ENCODE measurements at places on chromosomes 2 and 18. TPM values are rescaled to one million over a fixed set of nuclear protein-coding genes. Genes with fewer than 3 reads are reported as not detected.

Gene FIGN
- not detected for total RNA-seq

Gene ANTXR1
- total RNA-seq = not detected

Gene LIPT1
- 13.3 TPM for total RNA-seq

- no peak overlapping the region for H3K4me3 ChIP-seq
- H3K27me3 ChIP-seq = peaks cover 16% of the 10 kb centered on the region
- no peaks in the 10 kb centered on the region for H3K36me3 ChIP-seq
- H3K27ac ChIP-seq = no peak overlapping the region
Observed at GRCh38 chr2:222418739-222419138, 5.6 kb upstream of the SGPP2 start.

DNA sequence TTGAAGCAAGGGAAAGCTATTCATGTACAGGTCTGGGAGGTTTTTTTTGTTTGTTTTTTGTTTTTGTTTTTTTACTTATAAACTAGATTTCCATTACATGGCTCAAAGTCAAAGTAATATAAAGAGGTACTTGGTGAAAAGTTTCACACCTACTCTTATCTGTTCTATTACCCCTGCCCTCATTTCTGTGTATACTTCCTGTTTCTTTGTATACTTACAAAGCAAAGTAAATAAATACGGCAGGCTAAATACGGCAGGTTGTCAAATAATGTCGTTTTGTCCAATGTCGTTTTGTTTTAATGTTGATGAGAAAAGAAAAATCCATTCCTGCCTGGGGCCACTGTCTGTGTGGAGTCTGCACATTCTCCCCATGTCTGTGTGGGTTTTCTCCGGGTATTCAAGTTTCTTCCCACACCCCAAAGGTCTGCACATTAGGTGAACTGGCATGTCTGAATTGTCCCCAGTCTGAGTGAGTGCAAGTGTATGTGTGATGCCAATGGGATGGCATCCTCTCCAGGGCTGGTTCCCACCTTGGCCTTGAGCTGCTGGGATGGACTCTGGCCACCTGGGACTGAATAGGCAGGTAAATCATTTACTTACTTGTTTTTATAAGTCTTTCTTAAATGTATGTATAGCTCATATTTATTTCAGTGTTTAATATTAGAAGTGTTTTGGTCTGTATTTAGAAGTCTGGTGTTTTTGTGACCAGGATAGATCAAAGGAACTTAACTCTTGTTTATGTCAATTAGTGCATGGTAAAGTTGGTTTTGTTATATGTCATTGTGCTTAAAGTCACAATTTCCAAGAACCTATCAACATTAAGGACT is 13.4 kb downstream of the STAMBP start:
- peaks cover 45% of the 10 kb centered on the region for H3K36me3 ChIP-seq
- no peaks in the 10 kb centered on the region for H3K4me1 ChIP-seq

DNA sequence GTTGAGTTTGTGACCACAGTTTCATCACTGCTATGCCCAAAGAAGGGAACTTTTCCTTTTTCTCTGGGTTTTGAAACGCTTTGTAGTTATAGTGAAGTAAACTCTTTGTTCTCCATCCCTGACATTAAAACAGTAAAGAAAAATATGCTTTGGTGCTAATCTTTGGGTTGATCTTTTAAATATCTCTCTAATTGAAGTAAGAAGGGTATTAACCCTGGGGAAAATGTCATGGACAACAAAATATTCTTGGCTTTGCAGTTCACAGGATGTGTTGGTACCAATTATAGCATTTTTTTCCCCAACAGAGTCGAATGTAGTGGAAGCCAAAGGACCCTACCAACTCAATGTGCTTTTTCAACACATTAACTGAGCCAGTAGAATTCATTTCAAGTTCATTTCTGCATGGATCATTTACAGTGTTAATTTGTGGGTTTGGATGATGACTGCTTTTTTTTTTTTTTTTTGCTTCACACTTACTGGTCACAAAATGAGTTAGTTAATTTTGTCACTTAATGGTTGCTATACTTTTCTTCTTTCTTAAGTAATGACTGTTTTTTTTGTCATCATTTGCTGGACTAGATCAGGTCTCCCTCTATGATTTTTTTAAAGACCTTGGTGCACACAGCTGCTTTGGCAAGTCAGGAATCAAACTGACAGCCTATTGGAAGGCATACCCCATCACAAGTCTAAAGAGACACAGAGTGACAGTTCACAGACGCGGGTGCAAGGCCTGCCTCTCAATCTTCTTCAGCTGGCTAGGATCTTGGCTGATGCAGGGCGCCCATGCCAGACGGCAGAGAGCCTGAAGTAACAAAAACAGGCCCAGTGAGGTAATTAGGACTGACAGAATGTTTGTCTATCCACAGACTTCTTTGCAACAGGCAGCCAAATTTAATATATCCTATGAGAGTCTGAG is 98.8 kb upstream of the MMADHC start:
- no peaks in the 10 kb centered on the region for H3K4me1 ChIP-seq
- DNase-seq = no peak
- no peak overlapping the region for H3K4me3 ChIP-seq
- no peak overlapping the region for H3K27ac ChIP-seq
- H3K27me3 ChIP-seq = no peaks in the 10 kb centered on the region

DNA sequence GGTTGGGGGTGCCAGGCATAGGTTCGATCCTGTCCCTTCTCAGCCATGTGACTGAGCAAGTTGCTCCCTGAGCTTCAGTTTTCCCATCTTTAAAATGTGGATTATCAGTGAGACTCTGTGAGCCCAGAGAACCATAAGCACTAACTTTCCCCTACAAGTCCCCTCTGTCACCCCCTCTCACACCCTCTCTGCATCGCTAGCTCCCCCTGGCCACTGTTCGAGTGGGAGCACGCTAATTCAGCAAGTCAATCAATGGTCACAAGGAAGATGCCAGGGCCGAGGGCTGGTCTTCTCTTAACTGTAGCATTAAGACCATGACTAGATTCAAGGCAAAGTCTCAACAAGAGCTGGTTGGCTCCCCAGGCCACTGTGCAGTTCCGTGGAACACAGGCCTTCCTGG is 66.2 kb downstream of the BCL2L11 start:
- H3K27me3 ChIP-seq = peaks cover 2% of the 10 kb centered on the region
- DNase-seq = no peak
- H3K4me1 ChIP-seq = no peaks in the 10 kb centered on the region
- H3K36me3 ChIP-seq = no peaks in the 10 kb centered on the region
- no peak overlapping the region for H3K4me3 ChIP-seq

DNA sequence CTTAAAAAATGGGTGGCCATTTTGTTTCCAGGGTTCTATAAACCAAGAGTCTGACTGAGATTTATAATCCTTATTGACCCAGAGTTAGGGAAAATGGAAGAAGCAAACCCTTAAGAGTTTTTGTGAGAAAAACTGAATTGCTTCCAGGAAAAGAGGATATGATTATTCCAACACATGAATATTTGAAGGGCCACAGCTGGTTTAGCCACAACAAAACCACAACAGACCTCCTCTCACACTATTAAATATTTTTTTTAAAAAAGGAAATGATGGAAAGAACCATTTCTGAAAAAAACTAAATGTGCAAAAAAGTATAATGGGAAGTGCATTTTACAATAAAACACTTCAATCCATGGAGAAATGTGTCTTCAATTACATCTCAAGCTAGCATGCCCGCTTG is 182.7 kb downstream of the ETAA1 start:
- H3K36me3 ChIP-seq = no peaks in the 10 kb centered on the region
- no peaks in the 10 kb centered on the region for H3K4me1 ChIP-seq
- no peak overlapping the region for H3K4me3 ChIP-seq

- H3K27me3 ChIP-seq = no peaks in the 10 kb centered on the region
- H3K4me1 ChIP-seq = peaks cover 5% of the 10 kb centered on the region
- DNase-seq = no peak
- H3K27ac ChIP-seq = no peak overlapping the region
- H3K4me3 ChIP-seq = no peak overlapping the region
Observed at GRCh38 chr18:13525381-13526029, 200.9 kb downstream of the FAM210A start.

GRCh38 chr18:55385770-55386169 is 202.2 kb downstream of the TCF4 start:
- no peaks in the 10 kb centered on the region for H3K36me3 ChIP-seq
- DNase-seq = no peak
- no peak overlapping the region for H3K4me3 ChIP-seq
- no peaks in the 10 kb centered on the region for H3K4me1 ChIP-seq
- no peaks in the 10 kb centered on the region for H3K27me3 ChIP-seq
- H3K27ac ChIP-seq = no peak overlapping the region

- peaks cover 84% of the 10 kb centered on the region for H3K36me3 ChIP-seq
- no peaks in the 10 kb centered on the region for H3K4me1 ChIP-seq
Observed at GRCh38 chr2:24959761-24960160, 12.0 kb downstream of the DNAJC27 start.

DNA sequence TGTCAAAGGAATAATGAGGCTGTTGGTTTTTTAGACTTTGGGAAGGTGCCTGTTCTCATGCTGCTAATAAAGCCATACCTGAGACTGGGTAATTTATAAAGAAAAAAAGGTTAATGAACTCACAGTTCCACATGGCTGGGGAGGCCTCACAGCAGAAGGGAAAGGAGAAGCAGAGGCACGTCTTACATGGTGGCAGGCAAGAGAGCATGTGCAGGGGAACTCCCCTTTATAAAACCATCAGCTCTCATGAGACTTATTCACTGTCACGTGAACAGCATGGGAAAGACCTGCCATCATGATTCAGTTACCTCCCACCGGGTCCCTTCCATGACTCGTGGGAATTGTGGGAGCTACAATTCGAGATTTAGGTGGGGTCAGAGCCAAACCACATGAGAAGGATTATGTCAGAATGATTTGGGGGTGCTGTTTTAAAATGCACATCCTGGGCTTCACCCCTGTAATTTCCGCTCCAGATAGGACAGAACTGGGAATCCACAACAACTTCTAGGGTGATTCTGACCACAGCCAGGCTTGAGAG is 37.8 kb downstream of the TCF7L1 start:
- H3K27me3 ChIP-seq = no peaks in the 10 kb centered on the region
- no peaks in the 10 kb centered on the region for H3K36me3 ChIP-seq
- H3K27ac ChIP-seq = no peak overlapping the region

GRCh38 chr2:41759880-41760279 is 287.9 kb upstream of the PKDCC start:
- H3K4me3 ChIP-seq = no peak overlapping the region
- H3K27ac ChIP-seq = no peak overlapping the region
- no peaks in the 10 kb centered on the region for H3K27me3 ChIP-seq
- H3K36me3 ChIP-seq = no peaks in the 10 kb centered on the region

DNA sequence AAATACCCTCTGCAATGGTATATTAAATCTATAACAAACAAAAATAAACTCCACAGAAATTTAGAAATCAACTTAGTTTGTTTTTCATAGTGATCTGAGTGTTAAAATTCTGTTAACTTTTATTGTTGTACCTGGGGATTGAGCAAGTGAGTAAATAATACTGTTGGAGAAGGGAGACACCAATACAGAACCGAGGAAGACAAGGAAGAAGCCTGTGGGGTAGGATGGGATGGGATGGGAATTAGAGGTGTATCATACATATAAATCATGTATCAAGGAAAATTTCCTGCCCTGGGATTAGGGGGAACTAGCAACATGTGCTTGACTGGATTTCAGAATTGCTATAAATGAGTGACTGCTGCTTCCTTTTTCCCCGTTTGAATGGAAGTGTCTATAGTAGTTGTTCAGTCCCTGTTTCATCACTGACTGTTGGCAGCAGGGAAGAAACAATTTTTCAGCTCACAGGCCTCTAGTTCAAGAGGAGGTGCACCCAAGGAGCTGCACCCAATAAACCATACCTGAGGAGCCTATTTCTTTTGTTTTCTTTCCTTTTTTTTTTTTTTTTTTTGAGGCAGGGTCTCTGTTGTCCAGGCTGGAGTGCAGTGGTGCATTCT is 53.1 kb downstream of the SP110 start:
- no peak overlapping the region for H3K4me3 ChIP-seq
- H3K27me3 ChIP-seq = no peaks in the 10 kb centered on the region
- no peak overlapping the region for H3K27ac ChIP-seq
- no peak for DNase-seq

DNA sequence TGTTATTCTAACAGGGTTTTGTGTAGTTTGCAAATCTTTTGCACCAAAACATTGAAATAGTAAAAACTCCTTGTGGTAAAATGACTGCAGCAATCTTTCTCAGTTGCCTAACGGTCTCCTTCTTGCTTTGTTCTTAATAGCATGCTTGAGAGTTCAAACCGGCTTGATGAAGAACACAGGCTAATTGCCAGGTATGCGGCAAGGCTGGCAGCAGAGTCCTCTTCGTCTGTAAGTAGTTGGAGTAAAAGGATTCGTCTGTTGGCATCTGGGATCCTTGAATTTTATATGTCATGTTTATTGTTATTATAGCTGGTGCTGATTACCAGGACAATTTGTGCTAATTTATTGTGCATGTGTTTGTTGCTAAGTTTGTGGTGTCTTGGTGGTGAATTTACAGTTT is 138.1 kb downstream of the DTNA start:
- no peak overlapping the region for H3K27ac ChIP-seq
- no peaks in the 10 kb centered on the region for H3K4me1 ChIP-seq
- H3K36me3 ChIP-seq = no peaks in the 10 kb centered on the region
- DNase-seq = no peak
- no peak overlapping the region for H3K4me3 ChIP-seq

DNA sequence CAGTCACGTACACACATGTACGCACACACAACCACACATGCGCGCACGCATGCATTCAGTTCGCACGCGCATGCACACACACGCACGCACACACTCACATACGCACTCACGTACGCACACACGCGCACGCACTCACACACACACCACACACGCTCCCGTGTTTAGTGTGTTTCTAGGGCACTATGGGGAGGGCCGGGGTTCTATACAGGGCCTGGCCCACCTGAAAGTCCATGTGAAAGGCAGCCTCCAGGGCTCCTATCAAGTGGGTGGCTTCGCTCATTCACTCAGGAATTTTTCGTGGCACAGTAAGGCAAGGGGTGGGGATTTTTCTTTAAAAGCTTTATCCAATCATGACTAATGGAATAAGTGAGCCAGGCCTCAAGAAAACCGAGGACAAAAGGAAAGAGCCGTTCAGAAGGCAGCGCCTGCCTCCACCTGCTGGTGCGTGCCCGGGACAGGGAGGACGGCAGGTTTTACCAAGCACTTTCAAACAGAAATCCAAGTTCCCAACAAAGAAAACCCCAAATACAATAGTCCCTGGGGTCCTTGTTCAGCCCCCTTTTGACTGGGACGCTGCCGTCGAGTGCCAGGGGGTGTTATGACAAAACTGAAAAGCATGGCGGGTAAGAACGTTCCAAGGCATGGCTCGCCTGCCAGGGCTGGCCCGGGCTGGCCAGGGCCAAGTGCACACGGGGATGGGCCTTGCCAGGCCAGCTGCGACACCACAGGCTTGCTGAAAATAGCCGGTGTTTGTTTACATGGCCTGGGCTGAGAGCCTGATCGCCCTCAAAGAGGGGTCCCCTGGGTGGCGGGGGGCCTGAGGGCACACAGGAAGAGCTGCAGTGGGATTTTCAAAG is 110.0 kb downstream of the HDAC4 start:
- H3K36me3 ChIP-seq = no peaks in the 10 kb centered on the region

GRCh38 chr2:211468877-211469663 is 912.7 kb downstream of the CPS1 start:
- no peak for DNase-seq
- no peaks in the 10 kb centered on the region for H3K27me3 ChIP-seq
- H3K4me1 ChIP-seq = no peaks in the 10 kb centered on the region

Measured in CD4-positive, alpha-beta T cell (primary cell).